ENCODE measurements at places on chromosomes 1 and 21. TPM values are rescaled to one million over a fixed set of nuclear protein-coding genes. Genes with fewer than 3 reads are reported as not detected.

The CYP4A11 gene
- total RNA-seq = not detected

The IFI44L gene
- 23.9 TPM for total RNA-seq

The SPATA45 gene
- total RNA-seq = not detected

The MPZ gene
- total RNA-seq = 3.1 TPM

DNA sequence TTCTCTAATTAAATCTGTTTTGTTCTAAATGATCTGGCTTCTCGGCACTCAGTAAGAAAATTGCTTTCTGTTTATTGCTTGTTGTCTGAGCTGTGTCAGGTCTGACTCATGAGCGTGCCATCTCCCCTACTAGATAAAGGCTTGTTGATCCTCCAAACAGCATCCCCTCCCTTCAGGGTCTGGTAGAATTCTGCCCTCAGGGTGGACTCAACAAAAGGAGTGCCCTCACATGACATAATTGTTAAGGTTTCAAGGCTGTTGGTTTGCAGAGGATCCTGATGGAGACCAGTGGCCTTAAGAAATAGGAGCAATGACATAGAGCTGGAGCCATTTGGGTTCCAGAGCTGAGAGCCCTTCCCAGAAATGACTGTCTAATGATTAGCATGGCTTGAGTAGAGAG lies 36.0 kb upstream of the ATP2B4 start:
- DNase-seq = no peak
- peaks cover 9% of the 10 kb centered on the region for H3K4me1 ChIP-seq
- H3K27me3 ChIP-seq = no peaks in the 10 kb centered on the region
- H3K36me3 ChIP-seq = no peaks in the 10 kb centered on the region

DNA sequence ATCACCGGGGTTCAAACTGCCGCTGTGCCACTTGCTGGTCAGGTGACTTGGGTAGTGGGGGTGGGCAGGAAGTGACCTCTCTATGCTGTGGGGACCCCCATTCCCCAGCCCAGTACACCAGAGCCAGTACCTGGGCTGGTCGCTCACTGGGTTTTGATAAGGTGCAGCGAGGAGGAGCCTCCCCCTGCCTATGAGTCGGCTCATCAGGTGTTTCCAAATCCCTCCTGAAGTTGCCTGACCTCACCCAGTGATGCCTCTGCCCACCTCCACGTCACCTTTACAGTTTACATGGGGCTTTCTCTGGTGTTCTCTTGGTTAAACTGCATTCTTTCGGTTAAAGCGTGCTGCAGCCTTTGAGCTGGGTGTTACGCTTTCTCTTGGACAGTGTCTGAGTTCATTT lies 58.2 kb downstream of the ARHGEF10L start:
- H3K36me3 ChIP-seq = no peaks in the 10 kb centered on the region
- no peaks in the 10 kb centered on the region for H3K27me3 ChIP-seq
- no peak overlapping the region for H3K27ac ChIP-seq

DNA sequence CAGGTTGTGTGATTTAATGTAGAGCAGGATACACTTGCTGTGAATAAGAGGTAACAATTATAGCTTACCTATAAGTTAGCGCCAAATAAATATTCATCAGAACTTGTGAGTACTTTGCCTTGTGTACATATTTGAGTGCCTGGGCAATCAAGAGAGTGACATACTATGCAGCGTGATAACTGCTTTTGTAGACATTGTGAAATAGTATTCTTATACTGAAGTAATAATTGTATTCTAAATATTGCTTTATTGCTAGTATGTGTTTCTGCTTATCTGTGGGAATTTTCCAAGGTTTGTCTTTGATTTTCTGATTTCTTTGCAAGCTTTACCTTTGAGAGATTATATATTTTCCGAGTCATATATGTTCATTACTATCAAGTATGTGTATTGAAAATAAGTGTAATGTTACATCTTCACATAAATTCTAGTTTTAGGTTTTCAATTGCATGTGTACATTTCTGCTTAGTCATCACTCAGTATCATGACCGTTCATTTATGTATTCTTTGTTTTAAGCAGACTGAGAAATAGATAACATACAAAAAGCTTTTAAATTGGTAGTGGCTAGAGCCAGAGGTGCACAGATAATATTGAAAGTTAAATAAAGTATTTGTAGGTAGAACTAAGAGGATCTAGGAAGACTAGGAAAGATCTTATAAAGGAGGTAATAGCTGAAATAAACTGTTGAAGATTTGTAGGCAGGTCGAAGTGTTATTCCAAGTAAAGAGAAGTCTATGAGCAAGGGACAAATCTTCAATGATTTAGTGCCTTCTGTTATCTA lies 19.5 kb downstream of the USP25 start:
- H3K4me3 ChIP-seq = no peak overlapping the region
- peaks cover 33% of the 10 kb centered on the region for H3K4me1 ChIP-seq
- H3K36me3 ChIP-seq = no peaks in the 10 kb centered on the region
- H3K27ac ChIP-seq = no peak overlapping the region
- H3K27me3 ChIP-seq = no peaks in the 10 kb centered on the region
- DNase-seq = no peak

- H3K27me3 ChIP-seq = no peaks in the 10 kb centered on the region
- H3K4me3 ChIP-seq = no peak overlapping the region
- peaks cover 18% of the 10 kb centered on the region for H3K4me1 ChIP-seq
- no peak overlapping the region for H3K27ac ChIP-seq
Measured at GRCh38 chr21:46256501-46256994, 28.0 kb upstream of the LSS start.

- no peaks in the 10 kb centered on the region for H3K4me1 ChIP-seq
- H3K27me3 ChIP-seq = no peaks in the 10 kb centered on the region
- no peak overlapping the region for H3K27ac ChIP-seq
- H3K36me3 ChIP-seq = no peaks in the 10 kb centered on the region
- no peak overlapping the region for H3K4me3 ChIP-seq
Measured at GRCh38 chr1:48757363-48757762, 19.3 kb downstream of the BEND5 start.

DNA sequence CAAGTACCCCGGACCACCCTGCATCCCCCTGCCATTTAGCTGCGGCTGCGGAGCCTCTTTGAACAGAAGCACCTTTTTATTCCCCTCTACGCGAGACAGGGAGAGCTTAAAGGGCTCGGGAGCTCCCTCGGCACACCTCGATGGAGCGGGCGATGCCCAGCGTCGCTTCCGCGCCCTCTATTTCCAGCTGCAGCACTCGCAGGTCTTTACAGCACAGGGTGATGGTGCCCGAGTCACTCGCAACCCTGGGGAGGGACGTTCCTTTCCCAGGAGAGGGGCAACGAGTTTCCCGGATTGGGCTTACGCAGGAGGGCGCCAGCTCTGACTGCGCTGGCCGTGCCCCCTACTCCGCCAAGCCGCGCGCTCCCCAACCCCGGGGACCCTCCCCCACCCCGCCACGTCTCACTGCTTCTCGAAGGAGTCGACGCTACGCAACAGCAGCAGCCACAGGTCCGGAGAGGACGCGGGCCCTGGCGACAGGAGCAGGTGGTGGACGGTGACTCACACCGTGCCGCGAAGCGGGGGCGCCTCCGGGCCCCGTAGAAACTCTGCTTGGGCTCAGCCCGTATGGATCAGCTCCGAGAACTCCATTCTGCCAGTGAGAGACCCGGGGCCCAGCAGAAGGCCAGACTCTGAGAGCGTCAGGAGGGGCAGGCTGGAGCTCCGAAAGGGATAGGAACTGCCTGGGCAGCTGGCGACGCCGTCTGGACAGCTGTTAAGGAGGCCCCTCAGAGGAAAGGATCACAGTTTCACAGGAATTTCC lies 5.8 kb upstream of the FAM167B start:
- no peaks in the 10 kb centered on the region for H3K27me3 ChIP-seq
- no peaks in the 10 kb centered on the region for H3K36me3 ChIP-seq
- H3K4me1 ChIP-seq = peaks cover 40% of the 10 kb centered on the region

- H3K4me1 ChIP-seq = peaks cover 62% of the 10 kb centered on the region
- H3K27ac ChIP-seq = peak overlapping the region; percentile 96
- DNase-seq = peak; percentile 71
Measured at GRCh38 chr1:2548068-2548589, 8.0 kb upstream of the TNFRSF14 start.

DNA sequence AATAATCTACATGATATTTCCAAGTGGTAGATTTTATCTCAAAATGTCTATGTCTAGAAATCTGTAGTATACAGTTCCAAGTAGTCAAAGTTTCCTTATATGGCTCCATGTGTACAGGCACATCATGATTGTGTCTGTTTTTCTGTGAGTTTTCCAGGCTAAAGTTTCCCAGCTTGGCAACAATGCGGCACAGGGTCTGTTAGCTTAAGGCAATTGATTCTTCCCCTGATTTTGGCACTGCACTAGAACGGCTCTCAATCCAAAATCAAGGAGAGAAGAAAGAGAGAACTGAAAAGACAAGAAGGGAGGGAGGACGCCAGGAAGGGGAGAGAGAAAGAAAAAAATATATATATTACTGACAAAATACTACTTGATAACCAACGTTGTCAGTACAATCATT lies 193.9 kb upstream of the SNX7 start:
- DNase-seq = no peak
- no peak overlapping the region for H3K27ac ChIP-seq
- H3K4me3 ChIP-seq = no peak overlapping the region

GRCh38 chr21:43004926-43005325 lies 30.6 kb downstream of the PKNOX1 start:
- H3K27ac ChIP-seq = no peak overlapping the region
- no peaks in the 10 kb centered on the region for H3K4me1 ChIP-seq
- H3K4me3 ChIP-seq = no peak overlapping the region
- DNase-seq = no peak
- no peaks in the 10 kb centered on the region for H3K27me3 ChIP-seq

DNA sequence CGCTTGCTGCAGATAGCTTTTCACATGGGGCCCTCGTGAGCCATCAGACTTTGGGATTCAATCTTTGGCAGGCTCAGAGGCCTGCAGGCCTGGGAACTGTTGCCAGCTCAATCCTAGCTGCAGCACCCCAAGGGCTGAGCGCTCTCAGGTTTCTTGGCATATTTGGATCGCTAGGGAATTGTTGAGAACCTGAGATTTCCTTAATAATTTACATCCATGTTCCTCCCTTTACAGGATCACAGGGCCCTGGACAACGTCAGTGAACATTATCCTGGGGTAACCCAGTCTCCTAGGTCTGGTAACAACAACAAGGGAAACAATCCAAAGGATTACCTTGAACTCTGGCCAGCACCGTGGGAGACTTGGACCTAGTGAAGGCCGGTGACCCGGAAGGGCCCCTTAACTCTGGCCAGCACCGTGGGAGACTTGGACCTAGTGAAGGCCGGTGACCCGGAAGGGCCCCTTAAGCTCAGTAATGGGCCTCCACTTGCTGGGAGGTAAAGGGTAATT lies 49.3 kb upstream of the NEK2 start:
- DNase-seq = no peak
- H3K27ac ChIP-seq = no peak overlapping the region
- H3K4me1 ChIP-seq = no peaks in the 10 kb centered on the region
- H3K27me3 ChIP-seq = no peaks in the 10 kb centered on the region
- no peak overlapping the region for H3K4me3 ChIP-seq
- H3K36me3 ChIP-seq = no peaks in the 10 kb centered on the region

- H3K36me3 ChIP-seq = no peaks in the 10 kb centered on the region
- no peaks in the 10 kb centered on the region for H3K4me1 ChIP-seq
- no peak overlapping the region for H3K27ac ChIP-seq
- H3K27me3 ChIP-seq = no peaks in the 10 kb centered on the region
Measured at GRCh38 chr21:39048574-39048973, 134.7 kb downstream of the PSMG1 start.

DNA sequence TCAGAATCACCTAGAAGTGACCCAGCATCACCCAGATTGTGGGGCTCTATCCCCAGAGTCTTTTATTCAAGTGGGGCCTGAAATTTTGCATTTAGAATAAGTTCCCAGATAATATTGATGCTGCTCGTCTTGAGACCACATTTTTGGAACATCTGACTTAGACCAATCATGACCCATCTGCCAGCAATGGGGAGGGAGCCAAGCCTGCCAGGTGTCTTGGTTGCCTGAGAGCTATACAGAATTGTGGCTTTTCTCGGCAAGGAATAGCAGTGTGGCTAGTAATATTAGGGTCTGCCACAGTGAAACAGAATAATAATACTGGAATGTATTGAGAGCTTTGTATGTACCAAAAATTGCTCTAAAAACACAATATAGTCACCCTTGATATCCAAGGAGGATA lies 31.1 kb upstream of the RGS8 start:
- no peak overlapping the region for H3K4me3 ChIP-seq
- peaks cover 7% of the 10 kb centered on the region for H3K4me1 ChIP-seq
- no peak for DNase-seq
- no peak overlapping the region for H3K27ac ChIP-seq

DNA sequence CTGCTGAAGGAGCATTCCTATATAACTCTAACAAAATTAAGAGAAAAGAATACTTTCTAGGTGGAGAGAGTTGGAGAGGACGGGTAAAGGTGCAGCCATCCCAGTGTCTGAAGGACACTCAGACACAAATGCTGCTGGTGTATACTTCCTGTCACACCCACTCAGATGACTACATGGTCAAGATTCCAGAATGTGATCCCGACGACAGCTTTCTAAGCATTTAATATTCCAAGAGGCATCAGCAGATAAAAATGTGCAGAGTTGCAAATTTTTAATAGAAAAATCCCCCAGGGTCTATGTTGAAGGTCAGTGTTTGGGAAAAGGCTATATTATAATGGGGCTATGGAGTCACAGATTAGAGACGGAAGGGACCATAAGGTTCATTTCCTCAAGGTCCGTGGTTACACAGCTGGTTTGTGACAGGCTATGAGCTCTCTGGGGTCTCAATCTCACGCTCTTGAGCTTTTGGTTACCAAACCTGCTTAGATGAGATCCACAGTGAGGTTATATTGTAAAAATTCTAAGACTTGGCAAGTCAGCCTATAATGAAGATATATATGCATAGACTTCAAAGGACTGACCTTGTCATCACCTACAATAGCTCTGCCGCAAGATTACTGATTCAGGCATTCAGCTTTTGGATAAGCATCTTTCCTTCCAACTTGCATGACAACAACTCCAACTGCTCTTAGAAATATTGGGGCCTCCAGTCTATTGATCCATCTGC lies 35.1 kb downstream of the ZNF281 start:
- no peaks in the 10 kb centered on the region for H3K27me3 ChIP-seq
- H3K36me3 ChIP-seq = no peaks in the 10 kb centered on the region
- no peak for DNase-seq
- H3K4me3 ChIP-seq = no peak overlapping the region
- no peaks in the 10 kb centered on the region for H3K4me1 ChIP-seq
- no peak overlapping the region for H3K27ac ChIP-seq

- H3K27ac ChIP-seq = no peak overlapping the region
- H3K4me1 ChIP-seq = peaks cover 2% of the 10 kb centered on the region
- DNase-seq = no peak
- H3K36me3 ChIP-seq = no peaks in the 10 kb centered on the region
Measured at GRCh38 chr1:210373628-210373877, 44.9 kb downstream of the HHAT start.

DNA sequence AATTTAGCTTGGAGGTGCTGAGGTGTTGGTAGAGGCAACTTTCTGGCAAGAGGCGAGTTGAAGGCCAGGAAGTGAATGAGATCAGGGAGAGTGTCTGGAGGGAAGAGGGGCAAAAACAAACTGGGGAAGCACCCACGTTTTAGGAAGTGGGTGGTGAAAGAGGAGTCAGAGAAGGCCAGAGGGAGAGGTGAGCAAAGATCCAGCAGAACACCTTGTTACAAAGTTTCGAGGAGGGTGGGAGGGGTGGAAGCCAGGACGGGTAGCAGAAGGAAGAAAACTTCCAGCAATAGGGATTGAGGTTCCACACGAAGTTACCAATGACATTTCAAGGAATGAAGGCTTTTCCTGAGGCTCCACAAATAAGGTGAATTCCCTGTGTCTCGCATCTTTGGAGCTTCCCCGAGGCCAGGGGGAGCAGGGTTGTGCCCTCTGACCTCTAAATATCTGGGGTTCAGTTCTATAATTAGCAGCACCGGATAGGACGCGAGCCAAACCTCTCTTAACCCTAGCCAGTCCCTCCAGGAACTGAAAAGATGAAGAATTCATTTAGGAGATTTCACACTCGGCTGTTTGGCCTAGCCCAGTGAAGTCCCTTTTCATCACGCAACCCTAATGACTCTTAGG lies 578 bp upstream of the SESN2 start:
- DNase-seq = peak; percentile 51
- H3K27ac ChIP-seq = no peak overlapping the region
- no peaks in the 10 kb centered on the region for H3K27me3 ChIP-seq
- peak overlapping the region; percentile 98 for H3K4me3 ChIP-seq
